ENCODE measurements at places on chromosomes 11 and 22.
A peak's percentile ranks its signal among the peaks of the same experiment; 100 is the strongest.

DNA sequence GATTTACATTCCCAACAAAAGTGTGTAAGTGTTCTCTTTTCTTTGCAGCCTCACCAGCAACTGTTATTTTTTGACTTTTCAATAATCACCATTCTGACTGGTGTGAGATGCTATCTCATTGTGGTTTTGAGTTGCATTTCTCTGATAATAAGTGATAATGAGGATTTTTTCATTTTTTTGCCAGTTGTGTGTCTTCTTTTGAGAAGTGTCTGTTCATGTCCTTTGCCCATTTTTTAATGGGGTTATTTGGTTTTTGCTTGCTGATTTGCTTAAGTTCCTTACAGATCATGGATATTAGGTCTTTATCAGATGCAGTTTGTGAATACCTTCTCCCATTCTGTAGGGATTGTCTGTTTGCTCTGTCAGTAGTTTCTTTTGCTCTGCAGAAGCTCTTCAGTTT lies 107.7 kb downstream of the EHF start:
- DNase-seq, result no peak

DNA sequence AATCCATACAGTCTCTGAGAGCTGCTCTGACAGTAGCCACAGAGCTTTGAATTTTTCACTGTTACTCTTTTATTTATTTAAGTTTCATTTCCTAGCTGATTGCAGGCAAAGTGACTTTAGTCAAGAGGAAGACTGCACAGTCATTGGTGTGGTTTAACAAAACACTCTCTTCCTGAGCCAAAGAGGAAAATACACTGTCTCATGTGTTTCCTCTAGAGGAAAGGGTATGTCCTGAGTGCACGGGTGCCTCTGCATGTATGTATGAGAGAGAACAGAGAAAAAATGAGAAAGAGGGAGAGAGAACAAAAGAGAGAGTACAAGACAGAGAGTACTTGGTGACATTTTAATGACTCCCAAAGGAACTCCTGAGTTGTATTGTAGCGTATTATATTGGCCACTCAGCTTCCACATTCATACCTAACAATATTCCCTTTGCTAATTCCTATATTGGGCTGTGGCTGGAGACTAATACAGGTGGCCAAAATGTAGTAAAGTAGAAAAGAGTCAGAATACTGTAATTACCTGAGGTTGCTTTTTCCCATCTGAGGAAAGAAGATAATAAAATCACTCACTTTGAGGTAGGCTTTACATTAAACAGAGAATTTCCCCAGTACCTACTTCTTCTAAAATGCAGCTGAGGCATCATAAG lies at the start of gene OR4D9:
OR4D9 (plus strand) TSS at position 599 of the 649 bp plus-strand sequence. CDS start 3,374 bp downstream, outside the sequence.
- no peak for DNase-seq

GRCh38 chr11:8035200-8035855 lies 45.7 kb upstream of the TUB start:
- DNase-seq, result no peak

DNA sequence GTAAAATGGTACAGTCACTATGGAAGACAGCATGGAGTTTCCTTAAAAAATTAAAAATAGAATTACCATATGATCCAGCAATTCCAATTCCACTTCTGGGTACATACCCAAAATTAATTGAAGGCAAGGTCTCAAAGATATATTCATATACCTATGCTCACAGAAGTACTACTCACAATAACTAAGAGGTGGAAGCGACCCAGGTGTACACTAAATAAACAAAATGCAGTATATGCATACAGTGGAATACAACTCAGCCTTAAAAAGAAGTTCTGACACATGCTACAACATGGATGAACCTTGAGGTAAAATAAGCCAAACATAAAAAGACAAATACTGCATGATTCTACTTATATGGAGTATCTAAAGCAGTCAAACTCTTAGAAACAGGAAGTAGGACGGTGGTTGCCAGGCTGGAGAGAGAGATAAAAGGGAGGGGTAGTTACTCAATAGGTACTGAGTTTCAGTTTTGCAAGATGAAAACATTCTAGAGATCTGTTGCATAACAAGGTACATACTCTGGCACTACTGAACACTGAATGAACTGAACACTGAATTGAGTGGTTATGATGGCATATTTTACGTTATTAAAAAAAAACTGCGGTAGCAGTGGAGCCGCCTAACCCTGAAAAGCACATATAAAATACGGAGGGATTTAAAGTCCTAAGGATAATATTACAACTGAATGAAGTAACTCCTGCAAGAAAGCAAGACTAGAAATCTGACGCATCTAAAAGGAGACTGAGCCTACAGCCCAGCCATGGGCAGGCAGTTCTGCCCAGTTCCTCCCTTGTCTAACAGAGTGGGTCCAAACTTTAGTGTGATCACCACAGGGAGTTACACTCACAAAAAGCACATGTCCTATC lies 12.8 kb downstream of the DGCR2 start:
- DNase-seq, result no peak

DNA sequence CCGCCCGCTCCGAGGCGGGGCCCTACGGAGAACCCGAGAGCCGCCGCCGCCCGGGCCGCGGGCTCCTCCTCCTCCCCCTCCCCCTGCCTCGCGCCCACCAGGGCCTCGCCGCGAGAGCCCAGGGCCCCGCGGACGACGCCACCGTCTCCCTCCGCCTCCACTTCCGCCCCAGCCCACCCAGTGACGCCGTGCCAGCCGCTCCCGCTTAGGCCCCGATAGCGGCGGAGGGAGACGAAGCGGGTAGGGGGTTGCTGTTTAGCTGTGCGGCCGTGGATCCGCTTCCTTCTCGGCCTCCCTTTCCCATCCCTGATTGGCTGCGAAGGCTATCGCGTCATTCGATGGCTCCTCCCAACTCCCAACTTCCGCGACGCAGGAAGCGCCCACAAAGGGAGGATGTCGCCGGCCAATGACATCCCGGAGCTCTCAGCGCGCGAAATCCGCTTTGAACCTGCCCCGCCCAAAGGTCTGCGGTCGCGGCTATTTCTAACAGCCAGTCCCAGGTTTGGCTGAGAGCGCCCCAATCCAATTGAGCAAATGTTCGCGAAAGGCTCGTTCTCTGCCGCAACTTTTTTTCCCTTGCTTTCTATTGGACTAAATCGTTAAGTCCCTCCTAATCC lies at the start of gene FAM76B:
FAM76B (minus strand) TSS at position 277 of the 617 bp plus-strand sequence. CDS start 304 bp downstream, outside the sequence.
- DNase-seq, result peak; percentile 97

GRCh38 chr11:4480577-4481239 lies 1.7 kb upstream of the OR52K1 start:
- DNase-seq, result no peak

DNA sequence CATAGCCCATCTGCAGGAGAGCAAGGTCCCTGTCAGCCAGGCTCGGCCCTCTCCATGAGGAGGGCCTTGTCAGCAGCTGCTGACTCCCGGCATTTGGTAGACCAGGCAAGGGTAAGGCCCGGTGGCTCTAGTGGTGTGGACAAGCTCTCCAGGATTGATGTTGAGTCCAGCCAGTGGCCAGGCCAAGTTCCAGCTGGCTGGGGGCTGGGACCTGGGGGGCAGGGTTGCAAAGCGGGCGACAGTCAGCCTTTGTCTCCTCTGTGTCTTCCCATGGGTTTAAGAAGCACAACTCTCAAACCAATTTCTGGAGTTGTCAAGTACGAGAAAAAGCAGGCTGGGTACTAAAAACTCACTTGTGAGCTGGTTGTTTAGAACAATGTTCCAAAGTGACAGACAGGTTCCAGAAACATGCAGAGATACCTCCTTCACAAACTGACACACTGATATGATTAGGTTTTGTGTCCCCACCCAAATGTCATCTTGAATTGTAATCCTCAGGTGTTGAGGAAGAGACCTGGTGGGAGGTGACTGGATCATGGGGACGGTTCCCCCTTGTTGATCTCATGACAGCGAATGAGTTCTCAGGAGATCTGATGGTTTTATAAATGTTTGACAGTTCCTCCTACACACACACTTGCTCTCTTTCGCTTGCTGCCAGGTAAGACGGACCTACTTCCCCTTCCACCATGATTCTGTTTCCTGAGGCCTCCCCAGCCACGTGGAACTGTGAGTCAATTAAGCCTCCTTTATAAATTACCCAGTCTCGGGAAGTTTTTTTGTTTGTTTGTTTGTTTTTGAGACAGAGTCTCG lies 52.3 kb upstream of the SERPIND1 start:
- DNase-seq, result no peak

GRCh38 chr11:131537196-131537595 lies 166.8 kb downstream of the NTM start:
- no peak for DNase-seq

DNA sequence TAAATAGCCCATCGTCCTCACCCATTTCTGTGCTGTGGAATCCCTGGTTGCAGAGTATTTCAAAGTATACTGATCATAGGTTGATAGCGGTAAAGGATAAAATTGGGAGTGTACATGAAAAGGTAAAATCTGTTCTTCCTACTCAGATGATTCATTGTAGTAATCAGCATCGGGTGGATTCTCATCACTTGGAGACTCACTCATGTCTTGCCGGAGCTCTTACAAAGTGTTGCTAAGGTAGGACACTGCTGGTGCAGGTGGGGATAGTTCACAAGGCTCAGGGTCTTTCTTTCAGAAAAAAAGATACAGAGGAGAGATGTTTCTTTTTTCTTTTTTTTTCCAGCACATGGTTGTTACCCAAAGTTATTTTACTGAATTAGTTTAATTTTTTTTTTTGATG lies 84.8 kb downstream of the MTNR1B start:
- no peak for DNase-seq

DNA sequence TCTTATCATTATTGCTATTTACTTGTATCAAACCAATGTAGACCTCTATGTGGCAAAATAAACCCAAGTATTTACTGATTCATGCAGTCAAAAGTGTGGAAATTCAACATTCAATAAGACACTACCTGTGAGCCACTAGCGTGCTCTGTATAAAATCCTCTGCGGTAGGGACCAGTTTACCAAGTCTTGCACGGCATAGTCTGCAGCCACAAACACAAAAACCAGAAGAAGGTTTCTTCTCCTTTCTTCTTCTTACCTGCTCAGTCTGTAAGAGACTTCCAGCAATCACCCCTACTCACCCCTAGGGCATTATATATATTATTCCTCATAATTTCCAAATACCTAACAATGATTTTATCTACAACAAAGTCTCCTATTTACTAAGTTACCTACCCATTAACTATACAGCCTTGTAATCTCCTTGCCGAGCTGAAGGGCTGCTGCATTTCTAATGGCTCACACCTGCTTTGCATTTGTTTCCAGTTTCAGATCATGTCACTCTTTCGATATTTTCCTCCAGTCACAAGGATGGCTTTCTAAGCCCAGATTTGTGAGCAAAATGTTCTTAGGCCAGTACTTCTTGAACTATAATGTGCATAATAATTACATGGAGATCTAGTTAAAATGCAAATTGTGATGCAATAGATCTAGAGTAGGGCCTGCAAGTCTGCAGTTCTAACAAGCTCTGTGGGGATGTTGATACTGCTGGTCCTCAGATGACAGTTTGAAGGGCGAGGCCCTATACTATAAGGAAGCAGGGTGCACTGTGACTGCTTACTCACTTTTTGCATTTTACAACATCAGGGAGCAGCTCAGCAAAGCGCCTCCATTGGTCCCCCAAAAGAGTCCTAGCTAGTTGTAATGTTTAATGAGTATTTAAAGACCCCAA lies 191.9 kb upstream of the DDI1 start:
- DNase-seq, result no peak

GRCh38 chr11:57164317-57164716 lies 17.4 kb upstream of the LRRC55 start:
- DNase-seq, result no peak

DNA sequence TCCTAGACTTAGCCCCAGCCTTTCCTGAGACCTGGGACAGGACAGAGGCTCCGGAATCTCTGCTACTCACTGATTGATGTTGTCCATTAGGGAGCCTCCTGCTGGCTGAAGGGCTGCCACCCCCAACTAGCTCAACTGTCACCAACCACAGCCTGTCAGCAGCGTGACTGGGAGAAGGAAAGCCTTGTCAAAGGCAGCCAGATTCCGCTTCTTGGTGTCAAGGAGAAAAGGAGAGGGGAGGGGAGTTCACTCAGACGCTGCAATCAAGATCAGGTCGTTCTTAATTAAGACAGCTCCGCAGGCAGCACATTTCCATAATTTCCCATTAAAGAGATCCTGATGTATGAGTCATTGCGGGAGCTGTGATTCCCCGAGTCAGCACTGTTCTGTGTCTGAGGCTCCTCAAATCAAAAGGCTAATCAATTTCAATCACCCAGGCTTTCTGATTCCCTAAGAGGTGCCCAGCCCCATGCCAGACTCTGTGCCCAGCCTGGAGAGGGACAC lies 152.8 kb upstream of the ZBED5 start:
- DNase-seq, result no peak

DNA sequence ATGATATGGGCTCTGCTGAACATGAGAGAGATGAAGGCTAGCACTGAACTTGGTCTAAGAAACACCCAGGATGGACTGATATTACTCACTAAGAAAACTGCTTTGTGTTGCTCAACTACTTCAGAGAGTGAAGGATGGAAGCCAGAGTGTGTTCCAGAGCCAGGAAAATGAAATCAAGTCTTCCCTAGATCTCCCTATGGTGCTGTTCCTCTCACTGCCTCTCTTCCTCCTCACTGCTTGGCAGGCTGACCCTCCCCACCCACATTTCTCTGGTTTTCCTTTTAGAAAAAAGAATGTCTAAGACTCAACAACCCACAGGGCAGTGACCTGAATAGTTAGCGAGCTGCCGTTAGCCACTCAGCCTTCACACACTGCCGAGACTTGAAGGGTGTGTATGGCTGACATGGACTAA lies 65.6 kb downstream of the CCDC81 start:
- peak; percentile 30 for DNase-seq

Data from GM04504 (cell line).